Smooth muscle cell of trachea (primary cell): ENCODE measurements at places on chromosomes 16 and 17. TPM values are rescaled to one million over a fixed set of nuclear protein-coding genes. Genes with fewer than 3 reads are reported as not detected.

The PMFBP1 gene
- 0.17 and 0.29 TPM in 2 replicates for total RNA-seq

The QPRT gene
- 29.5 and 57.1 TPM in 2 replicates for total RNA-seq

The HYDIN gene
- total RNA-seq = 0.15 and 1.8 TPM in 2 replicates

The FAM20A gene
- 16.9 and 25.1 TPM in 2 replicates for total RNA-seq

The ZNF423 gene
- total RNA-seq = 0.58 and 0.99 TPM in 2 replicates

The SECTM1 gene
- 39.7 and 198 TPM in 2 replicates for total RNA-seq

The THRA gene
- total RNA-seq = 35.8 and 67.6 TPM in 2 replicates

The USP6 gene
- under 0.01 TPM in 1 of 2 replicates, not detected in the other for total RNA-seq

The MPV17L gene
- total RNA-seq = 0.15 and 0.66 TPM in 2 replicates

The CALB2 gene
- 0.33 TPM in 1 of 2 replicates, not detected in the other for total RNA-seq

The NEUROD2 gene
- total RNA-seq = not detected in 2 replicates

The KRT28 gene
- total RNA-seq = not detected in 2 replicates

The CPHXL2 gene
- total RNA-seq = not detected in 2 replicates

The PYY gene
- not detected in 2 replicates for total RNA-seq

The PRSS27 gene
- total RNA-seq = 0.58 and 1.3 TPM in 2 replicates

The ABCC1 gene
- 118 and 190 TPM in 2 replicates for total RNA-seq

The TNFSF12 gene
- total RNA-seq = 17.0 and 18.4 TPM in 2 replicates

The CDK5R1 gene
- total RNA-seq = 0.29 and 0.83 TPM in 2 replicates

The KRTAP4-6 gene
- total RNA-seq = not detected in 2 replicates

The TMEM114 gene
- not detected in 2 replicates for total RNA-seq

The SOX15 gene
- total RNA-seq = 0.66 and 0.73 TPM in 2 replicates

The RTN4RL1 gene
- 0.15 and 0.50 TPM in 2 replicates for total RNA-seq

The CACNG1 gene
- total RNA-seq = not detected in 2 replicates

The SYCE1L gene
- 0.50 and 0.58 TPM in 2 replicates for total RNA-seq

The ALOX12B gene
- total RNA-seq = not detected in 2 replicates
